Kidney (tissue), 22 donors: ENCODE measurements at places on chromosomes 2 and 18.
A peak's percentile ranks its signal among the peaks of the same experiment; 100 is the strongest.

DNA sequence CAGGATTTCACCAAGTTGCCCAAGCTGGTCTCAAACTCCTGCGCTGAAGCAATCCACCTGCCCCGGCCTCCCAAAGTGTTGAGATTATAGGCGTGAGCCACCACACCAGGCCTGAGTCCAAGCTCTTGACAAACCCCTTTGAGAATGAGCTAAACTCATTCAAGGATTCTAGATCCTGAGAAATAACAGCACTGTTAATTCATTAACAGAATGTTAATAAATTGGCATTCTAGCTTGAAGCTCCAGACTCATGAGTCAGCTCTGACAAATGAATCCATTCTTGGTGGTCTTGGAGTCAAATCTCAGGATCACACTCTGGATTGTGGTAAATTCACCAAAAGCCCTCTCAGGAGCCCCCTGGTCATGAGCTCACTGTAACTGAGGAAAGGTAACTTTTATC lies 1.8 kb downstream of the NARS1 start:
- H3K4me3 ChIP-seq, result peak overlapping the region; percentile 97
- H3K36me3 ChIP-seq, result peaks cover 9% of the 10 kb centered on the region
- H3K4me1 ChIP-seq, result no peaks in the 10 kb centered on the region
- H3K27me3 ChIP-seq, result no peaks in the 10 kb centered on the region
- no peak for DNase-seq

GRCh38 chr2:84832772-84833461 lies 48.0 kb downstream of the TRABD2A start:
- H3K4me3 ChIP-seq, result no peak overlapping the region
- no peak for DNase-seq
- H3K27ac ChIP-seq, result no peak overlapping the region
- no peaks in the 10 kb centered on the region for H3K36me3 ChIP-seq
- H3K4me1 ChIP-seq, result no peaks in the 10 kb centered on the region

DNA sequence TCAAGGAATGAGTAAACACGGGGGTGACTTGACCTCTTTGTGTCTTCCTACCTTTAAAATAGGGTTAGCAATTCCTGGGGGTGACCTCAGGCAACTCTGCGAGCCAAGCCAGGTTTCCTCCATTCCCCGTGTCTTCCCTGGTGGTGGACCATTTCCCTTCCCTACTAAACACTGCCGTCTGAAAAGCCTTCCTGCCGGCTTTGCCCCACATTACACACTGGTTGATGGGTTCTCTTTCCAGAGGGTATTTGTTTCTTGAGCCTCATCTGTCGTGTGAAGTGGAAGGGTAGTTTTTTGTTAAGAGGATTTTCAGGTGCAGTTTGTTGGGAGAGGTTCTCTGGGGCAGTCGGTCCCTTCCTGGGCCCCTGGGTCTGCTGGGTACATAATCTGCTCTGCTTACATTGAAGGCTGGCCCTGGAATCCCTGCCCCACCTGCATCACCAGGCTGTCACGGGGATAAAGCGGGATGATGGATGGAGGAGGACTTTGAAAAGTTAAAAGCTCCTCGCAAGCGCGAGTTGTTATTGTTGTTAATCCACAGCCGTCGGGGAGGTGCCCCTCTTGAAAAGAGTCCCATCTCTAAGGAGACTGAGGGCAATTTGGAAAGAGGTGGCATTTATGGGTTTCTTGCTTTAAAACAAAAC lies 175.4 kb upstream of the SPRED2 start:
- no peak for DNase-seq
- no peaks in the 10 kb centered on the region for H3K36me3 ChIP-seq
- H3K27ac ChIP-seq, result no peak overlapping the region
- H3K27me3 ChIP-seq, result no peaks in the 10 kb centered on the region
- H3K4me3 ChIP-seq, result no peak overlapping the region
- no peaks in the 10 kb centered on the region for H3K4me1 ChIP-seq

DNA sequence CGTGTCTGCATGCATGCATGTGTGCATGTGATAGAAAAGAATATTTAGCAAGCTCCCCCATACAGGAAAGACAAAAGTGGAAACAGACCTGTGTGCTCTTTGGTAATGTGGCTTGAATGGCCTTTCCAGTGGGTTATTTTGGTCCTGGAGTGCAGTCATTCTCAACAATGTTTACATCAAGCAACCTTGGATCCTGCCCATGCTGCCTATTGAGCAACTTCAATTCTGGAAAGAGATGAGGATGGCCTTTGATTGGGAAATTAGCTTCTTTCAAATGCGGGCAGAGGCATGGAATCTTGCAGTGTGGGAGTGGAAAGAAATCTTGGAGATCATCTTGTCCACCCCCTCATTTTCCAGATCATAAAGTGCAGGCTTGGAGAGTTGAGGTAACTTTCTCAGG lies 87.2 kb upstream of the SMAD2 start:
- H3K36me3 ChIP-seq, result no peaks in the 10 kb centered on the region
- no peak overlapping the region for H3K27ac ChIP-seq
- no peak overlapping the region for H3K4me3 ChIP-seq
- no peak for DNase-seq

- H3K4me3 ChIP-seq, result no peak overlapping the region
- peaks cover 7% of the 10 kb centered on the region for H3K36me3 ChIP-seq
- DNase-seq, result peak; percentile 20
- H3K4me1 ChIP-seq, result peaks cover 5% of the 10 kb centered on the region
These were observed 66.4 kb downstream of the COL4A4 start for GRCh38 chr2:227097495-227098161.

GRCh38 chr18:37419315-37419714 lies 146.3 kb downstream of the CELF4 start:
- no peaks in the 10 kb centered on the region for H3K4me1 ChIP-seq
- H3K4me3 ChIP-seq, result no peak overlapping the region
- H3K27me3 ChIP-seq, result no peaks in the 10 kb centered on the region
- no peaks in the 10 kb centered on the region for H3K36me3 ChIP-seq
- no peak for DNase-seq
- H3K27ac ChIP-seq, result no peak overlapping the region

GRCh38 chr2:23465936-23466335 lies 81.0 kb downstream of the KLHL29 start:
- no peaks in the 10 kb centered on the region for H3K27me3 ChIP-seq
- no peak overlapping the region for H3K27ac ChIP-seq
- H3K4me1 ChIP-seq, result no peaks in the 10 kb centered on the region
- DNase-seq, result no peak
- H3K4me3 ChIP-seq, result no peak overlapping the region
- no peaks in the 10 kb centered on the region for H3K36me3 ChIP-seq

- H3K27me3 ChIP-seq, result no peaks in the 10 kb centered on the region
- no peak for DNase-seq
- no peak overlapping the region for H3K27ac ChIP-seq
- H3K4me3 ChIP-seq, result no peak overlapping the region
- no peaks in the 10 kb centered on the region for H3K36me3 ChIP-seq
These were observed 204.6 kb downstream of the SP3 start for GRCh38 chr2:173760553-173760952.

- peaks cover 2% of the 10 kb centered on the region for H3K27me3 ChIP-seq
- no peak for DNase-seq
- no peak overlapping the region for H3K4me3 ChIP-seq
These were observed 42.3 kb downstream of the CYP1B1 start for GRCh38 chr2:38033646-38034045.

DNA sequence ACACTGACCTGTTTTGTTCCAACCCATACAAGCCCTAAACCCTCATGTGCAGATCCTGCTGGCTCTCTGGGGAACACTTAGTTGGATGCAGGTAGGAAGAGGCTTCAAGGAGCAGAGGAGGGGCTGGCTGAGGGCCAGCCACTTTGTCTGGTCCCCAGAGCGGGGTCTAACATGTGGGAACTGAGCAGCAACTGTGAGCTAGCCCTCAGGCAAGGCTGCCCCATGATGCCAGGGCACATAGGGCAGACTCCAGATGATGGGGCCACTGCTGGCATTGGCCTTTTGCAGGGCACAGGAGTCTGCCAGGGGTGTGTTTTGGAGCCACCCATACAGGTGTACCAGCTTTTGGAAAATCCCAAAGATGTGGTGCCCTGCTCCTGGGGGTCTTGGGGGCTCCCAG lies 67.7 kb downstream of the HPCAL1 start:
- no peaks in the 10 kb centered on the region for H3K36me3 ChIP-seq
- H3K27ac ChIP-seq, result peak overlapping the region; percentile 9
- no peaks in the 10 kb centered on the region for H3K4me1 ChIP-seq
- H3K4me3 ChIP-seq, result no peak overlapping the region
- no peak for DNase-seq

DNA sequence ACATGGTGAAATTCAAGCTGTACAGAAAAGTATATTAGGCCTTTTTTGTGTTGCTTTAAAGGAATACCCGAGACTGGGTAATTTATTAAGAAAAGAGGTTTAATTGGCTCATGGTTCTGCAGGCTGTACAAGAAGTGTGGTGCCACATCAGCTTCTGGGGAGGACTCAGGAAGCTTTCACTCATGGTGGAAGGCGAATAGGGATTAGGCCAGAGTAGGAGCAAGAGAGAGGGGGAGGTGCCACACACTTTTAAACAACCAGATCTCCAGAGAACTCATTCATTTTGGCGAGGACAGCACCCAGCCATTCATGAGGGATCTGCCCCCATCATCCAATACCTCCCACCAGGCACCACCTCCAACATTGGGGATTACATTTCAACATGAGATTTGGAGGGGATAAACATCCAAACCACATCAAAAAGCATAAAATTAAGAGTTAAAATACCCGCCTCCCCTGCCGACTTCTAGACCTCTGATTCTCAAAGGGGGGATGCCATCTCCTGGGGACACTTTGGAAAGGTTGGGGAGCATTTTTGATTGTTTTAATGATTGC lies 15.1 kb upstream of the LIPG start:
- H3K4me1 ChIP-seq, result no peaks in the 10 kb centered on the region
- H3K4me3 ChIP-seq, result no peak overlapping the region
- no peaks in the 10 kb centered on the region for H3K27me3 ChIP-seq
- DNase-seq, result no peak

DNA sequence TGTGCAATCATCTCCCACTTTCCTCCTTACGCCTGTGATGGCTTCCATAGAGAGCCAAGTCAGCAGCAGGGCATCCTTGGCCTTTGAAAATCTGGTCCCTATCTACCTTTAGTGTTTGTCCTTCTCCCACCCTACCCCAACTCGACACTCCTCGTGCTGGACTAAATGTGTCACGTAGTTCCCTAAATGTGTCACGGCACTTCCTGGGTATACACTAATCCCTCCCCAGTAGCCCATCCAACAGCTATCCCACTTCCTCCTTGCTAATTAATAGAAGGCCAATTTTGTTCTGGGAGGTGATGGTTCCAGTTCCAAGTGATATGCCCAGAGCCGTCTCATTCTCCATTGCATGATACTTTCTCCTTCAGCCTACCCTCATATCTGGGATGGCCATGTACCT lies 36.5 kb upstream of the ZFP36L2 start:
- no peaks in the 10 kb centered on the region for H3K27me3 ChIP-seq
- DNase-seq, result no peak

DNA sequence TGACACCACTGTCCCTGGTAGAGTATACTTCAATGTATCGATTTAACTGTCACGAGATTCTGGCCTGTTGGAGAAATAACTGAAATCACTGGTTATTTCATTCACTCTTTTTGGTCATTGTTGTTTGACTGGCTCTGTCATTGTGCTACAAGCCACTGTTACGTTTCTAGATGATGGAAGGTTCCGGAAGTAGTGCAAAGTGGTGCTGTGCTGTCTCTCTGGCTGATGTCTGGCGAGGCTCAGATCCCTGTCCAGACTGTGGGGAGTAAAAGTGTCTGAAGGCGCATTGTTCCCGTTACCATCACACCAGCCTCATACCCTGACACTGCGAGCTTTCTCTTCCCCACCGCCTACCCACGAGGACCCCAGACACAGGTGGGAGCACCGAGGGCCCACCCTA lies 11.7 kb downstream of the CNDP1 start:
- no peak overlapping the region for H3K27ac ChIP-seq
- H3K36me3 ChIP-seq, result no peaks in the 10 kb centered on the region
- H3K4me1 ChIP-seq, result no peaks in the 10 kb centered on the region
- DNase-seq, result no peak

GRCh38 chr18:68833756-68834155 lies 35.9 kb downstream of the CCDC102B start:
- no peaks in the 10 kb centered on the region for H3K4me1 ChIP-seq
- no peaks in the 10 kb centered on the region for H3K27me3 ChIP-seq
- H3K36me3 ChIP-seq, result no peaks in the 10 kb centered on the region
- H3K27ac ChIP-seq, result no peak overlapping the region
- H3K4me3 ChIP-seq, result no peak overlapping the region
- no peak for DNase-seq

- no peak for DNase-seq
- H3K27ac ChIP-seq, result peak overlapping the region; percentile 58
- H3K4me3 ChIP-seq, result no peak overlapping the region
- H3K4me1 ChIP-seq, result no peaks in the 10 kb centered on the region
- no peaks in the 10 kb centered on the region for H3K27me3 ChIP-seq
- H3K36me3 ChIP-seq, result no peaks in the 10 kb centered on the region
These were observed 84.0 kb upstream of the ACSL3 start for GRCh38 chr2:222776792-222777191.

GRCh38 chr18:3720818-3721545 lies 271.0 kb downstream of the TGIF1 start:
- H3K27ac ChIP-seq, result peak overlapping the region; percentile 70
- H3K4me1 ChIP-seq, result peaks cover 10% of the 10 kb centered on the region
- H3K4me3 ChIP-seq, result no peak overlapping the region
- no peaks in the 10 kb centered on the region for H3K36me3 ChIP-seq
- no peak for DNase-seq
- H3K27me3 ChIP-seq, result no peaks in the 10 kb centered on the region

- H3K36me3 ChIP-seq, result no peaks in the 10 kb centered on the region
- no peak overlapping the region for H3K4me3 ChIP-seq
These were observed 95.1 kb upstream of the SLC35G4 start for GRCh38 chr18:11514267-11514666.

DNA sequence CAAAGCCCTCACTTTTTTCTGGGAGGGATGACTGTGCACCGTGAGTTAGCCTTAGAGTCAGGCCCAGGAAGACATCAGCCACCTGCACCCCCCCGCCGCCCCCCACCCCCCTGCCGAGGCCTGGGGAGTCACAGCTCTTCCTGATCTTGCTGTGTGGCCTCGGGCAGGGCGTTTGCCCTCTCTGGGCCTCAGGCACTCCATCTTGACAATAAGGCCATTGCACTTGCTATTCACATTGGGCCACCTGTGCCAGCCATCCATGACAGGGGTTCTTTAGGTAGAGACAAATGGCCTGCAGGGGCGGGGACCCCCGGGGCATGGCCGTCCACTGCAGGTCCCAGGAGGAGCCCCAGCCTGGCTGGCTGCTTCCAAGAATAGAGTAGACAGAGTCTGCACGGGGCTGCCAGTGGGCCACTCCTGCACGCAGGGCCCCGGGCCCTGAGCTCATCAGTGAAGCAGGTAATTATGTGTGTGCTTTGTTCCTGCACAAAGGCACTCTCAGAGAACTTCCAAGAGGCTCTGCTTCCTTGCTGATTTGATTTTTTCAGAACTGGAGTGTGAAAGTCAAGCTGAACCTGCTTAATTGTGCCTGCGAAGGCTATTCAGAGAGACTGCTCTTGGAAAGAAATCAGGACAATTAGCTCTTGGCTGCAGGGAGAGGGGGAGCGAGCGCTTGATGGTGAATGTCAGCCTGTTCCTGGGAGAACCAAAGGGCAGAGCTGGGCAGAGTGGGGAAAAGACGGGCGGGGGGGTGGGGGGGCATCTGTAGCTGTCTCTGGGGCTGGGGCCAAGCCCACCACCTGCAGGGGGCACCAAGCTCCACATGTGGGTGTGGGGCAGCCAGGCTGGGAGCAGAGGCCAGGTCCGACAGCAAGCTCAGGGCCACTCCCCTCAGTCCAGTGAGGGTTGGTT lies 40.3 kb downstream of the RRM2 start:
- H3K27ac ChIP-seq, result no peak overlapping the region
- no peaks in the 10 kb centered on the region for H3K36me3 ChIP-seq
- no peaks in the 10 kb centered on the region for H3K27me3 ChIP-seq
- DNase-seq, result peak; percentile 60

- H3K4me1 ChIP-seq, result no peaks in the 10 kb centered on the region
- H3K36me3 ChIP-seq, result no peaks in the 10 kb centered on the region
- no peaks in the 10 kb centered on the region for H3K27me3 ChIP-seq
- H3K4me3 ChIP-seq, result no peak overlapping the region
- no peak for DNase-seq
- H3K27ac ChIP-seq, result no peak overlapping the region
These were observed 18.3 kb upstream of the LNPK start for GRCh38 chr2:176020400-176020799.
